SJCRH30 (cell line): ENCODE measurements at places on chromosomes 7 and 10.
A peak's percentile ranks its signal among the peaks of the same experiment; 100 is the strongest.

GRCh38 chr10:29317027-29317420 lies 28.2 kb downstream of the LYZL1 start:
- DNase-seq: no peak

- peak; percentile 79 for DNase-seq
Observed at GRCh38 chr7:129771928-129772479, 160.5 kb downstream of the NRF1 start.

- DNase-seq: no peak
Observed at GRCh38 chr7:69162931-69163670, 435.2 kb upstream of the AUTS2 start.

- DNase-seq: no peak
Observed at GRCh38 chr10:72245949-72246525, 27.7 kb upstream of the DDIT4 start.

GRCh38 chr7:94228678-94229077 lies 166.0 kb upstream of the COL1A2 start:
- DNase-seq: no peak
